NT2/D1 (cell line): ENCODE measurements at places on chromosomes 2 and 18.

GRCh38 chr2:145736871-145737270 is 1217.0 kb upstream of the ZEB2 start:
- no peak for DNase-seq

- DNase-seq = no peak
Observed at GRCh38 chr18:54612237-54612636, 21.2 kb downstream of the DYNAP start.

DNA sequence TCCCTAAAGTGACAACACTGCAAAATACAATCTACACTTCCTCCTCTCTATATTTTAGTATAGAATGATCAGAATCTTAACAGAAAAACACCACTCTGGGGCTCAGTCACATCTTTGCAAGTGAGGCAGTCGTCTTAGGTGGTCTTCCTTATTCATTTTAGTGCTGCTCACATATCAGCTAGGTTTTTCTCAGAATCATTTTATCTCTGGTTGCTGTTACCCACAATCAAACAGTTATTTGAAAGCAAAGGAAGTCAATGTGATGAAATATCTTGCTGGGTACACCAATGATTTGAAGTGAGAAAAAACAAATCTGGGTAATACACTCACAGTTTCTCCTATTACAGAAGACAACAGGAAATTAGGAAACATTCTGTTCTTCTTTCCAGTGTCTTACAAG is 275.2 kb downstream of the DSEL start:
- DNase-seq = no peak

DNA sequence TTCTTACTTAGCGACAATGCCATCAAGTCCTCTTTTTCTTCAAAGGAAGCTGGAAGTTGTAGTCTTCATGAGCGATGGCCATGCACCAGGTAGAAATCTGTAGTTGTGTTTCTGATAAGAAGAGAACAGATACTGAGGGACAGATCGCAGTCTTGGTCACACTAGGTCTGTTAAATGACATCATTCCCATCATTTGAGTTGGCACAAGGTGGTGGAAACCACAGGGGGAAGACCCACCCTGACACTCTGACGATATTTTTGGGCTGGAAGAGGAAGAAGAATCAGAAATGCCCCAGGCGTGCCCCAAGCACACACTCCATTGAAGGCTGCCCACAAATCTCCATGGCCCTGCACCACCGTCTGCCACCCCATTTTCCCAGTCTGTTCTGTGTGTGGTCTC is 89.0 kb upstream of the BOD1L2 start:
- DNase-seq = no peak

GRCh38 chr2:205758051-205758450 is 75.8 kb downstream of the NRP2 start:
- no peak for DNase-seq
